ENCODE measurements at places on chromosomes 2 and 18.

DNA sequence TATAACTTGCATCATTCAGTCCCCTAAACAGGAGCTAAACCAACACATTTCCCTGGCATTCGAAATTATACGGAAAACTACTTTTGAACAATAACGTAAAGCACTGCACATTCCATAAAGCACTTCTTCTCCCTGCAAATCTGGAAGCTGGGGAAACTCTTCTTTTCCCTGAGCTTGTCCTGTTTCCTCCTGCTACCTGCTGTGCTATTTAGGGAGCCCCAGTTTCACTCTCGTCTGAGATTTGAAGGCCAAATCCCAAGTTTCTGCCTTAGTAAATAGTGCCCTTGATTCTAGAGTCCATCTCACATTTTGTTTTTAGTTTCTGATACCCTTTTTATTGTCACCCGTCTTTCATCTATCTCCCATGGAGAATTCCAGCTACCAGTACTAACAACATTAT lies 67.7 kb upstream of the OSR1 start:
- DNase-seq = no peak

DNA sequence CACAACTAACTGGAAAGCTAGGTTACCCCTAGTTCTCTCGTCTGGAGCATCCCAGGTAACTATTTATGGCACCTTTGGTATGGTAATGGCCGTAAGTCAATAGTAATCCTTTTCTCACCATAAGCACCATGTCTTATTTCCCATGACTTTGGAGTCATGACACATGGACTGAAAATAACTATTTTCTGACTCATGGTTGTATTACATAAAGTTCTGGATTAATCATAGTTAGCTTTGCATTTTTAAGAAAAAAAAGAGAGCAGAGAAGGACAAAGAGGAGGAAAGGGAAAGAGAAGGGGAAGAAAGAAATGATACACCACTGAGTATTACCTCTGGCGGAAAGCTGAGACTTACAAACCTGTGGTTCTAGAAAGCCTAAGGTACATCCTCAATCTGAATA lies 99.3 kb downstream of the BIN1 start:
- no peak for DNase-seq

- DNase-seq = peak; percentile 58
These were observed 29.8 kb upstream of the KDM3A start for GRCh38 chr2:86411396-86411795.

- no peak for DNase-seq
These were observed 166.7 kb downstream of the FHOD3 start for GRCh38 chr18:36464126-36464651.

- no peak for DNase-seq
These were observed 123.6 kb downstream of the ZNF521 start for GRCh38 chr18:25228410-25228809.

DNA sequence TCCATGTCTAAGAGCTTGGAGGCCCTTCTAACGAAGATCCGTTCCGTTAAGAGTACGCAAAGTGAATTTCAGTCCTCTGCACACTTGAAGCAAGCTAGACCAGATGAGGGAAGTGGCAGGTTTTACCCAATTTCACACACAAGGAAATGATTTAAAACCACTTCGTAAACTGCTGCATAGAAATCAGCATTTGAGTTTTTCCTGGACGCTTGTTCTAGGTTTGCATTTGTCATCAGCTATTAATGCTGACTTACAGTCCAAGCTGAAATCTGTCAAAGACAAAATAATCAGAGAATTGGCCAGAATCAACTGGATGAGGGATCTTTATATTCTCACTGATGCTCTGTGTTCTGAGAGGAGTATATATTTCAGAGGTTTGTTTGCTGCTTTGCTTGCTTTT lies 117.6 kb upstream of the RASGRP3 start:
- no peak for DNase-seq

Data from GDM1 (cell line).